ENCODE measurements at places on chromosomes 7 and 10. TPM values are rescaled to one million over a fixed set of nuclear protein-coding genes. Genes with fewer than 3 reads are reported as not detected.
A peak's percentile ranks its signal among the peaks of the same experiment; 100 is the strongest.

NXPH1 gene
- 0.27 TPM for total RNA-seq

DNA sequence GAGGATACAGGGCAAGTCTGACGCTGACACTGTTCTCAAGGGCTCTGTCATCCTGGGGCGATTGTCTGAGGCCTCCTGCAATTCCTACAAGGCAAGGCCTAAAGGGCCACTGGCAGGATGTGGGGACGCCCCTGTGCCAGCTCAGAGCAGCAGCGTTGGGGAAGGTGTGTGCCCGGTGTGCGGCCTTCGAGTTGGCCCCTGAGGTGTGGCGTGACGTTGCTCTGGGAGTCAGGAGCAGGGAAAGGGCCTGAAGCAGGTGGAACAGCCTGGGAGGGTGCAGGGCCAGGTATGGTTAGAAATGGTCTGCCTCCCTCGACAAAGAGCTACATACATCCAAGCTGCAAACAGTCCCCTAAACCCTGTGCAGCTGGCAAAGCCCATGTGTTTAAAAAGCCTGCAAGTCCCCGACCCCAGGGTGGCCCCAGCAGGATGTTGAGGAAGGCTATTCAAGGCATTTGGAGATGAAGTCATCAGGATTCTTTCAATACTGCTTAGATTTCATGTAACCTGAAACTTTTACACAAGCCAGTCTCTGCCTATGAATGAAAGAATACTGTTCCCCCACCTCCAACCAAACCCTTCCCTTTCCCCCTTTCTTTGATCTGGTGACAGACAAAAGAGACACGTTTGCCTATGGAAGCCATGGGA, 142.5 kb upstream of the TNS3 start:
- no peaks in the 10 kb centered on the region for H3K27me3 ChIP-seq
- no peaks in the 10 kb centered on the region for H3K36me3 ChIP-seq
- H3K4me1 ChIP-seq, result peaks cover 17% of the 10 kb centered on the region

- H3K27ac ChIP-seq, result peak overlapping the region; percentile 100
- peaks cover 38% of the 10 kb centered on the region for H3K36me3 ChIP-seq
These were observed 3.5 kb downstream of the FGFR2 start for GRCh38 chr10:121594623-121595350.

MBL2 gene
- total RNA-seq, result not detected

GRCh38 chr10:35898716-35899440, 256.8 kb upstream of the FZD8 start:
- 0 out of 2 replicates have a peak, but pooled peaks cover 2% of the 10 kb centered on the region for H3K36me3 ChIP-seq
- no peak overlapping the region for H3K27ac ChIP-seq
- H3K4me3 ChIP-seq, result no peak overlapping the region
- H3K27me3 ChIP-seq, result no peaks in the 10 kb centered on the region

- H3K36me3 ChIP-seq, result no peaks in the 10 kb centered on the region
- H3K27me3 ChIP-seq, result no peaks in the 10 kb centered on the region
- H3K4me1 ChIP-seq, result 0 out of 2 replicates have a peak, but pooled peaks cover 3% of the 10 kb centered on the region
- no peak overlapping the region for H3K27ac ChIP-seq
- DNase-seq, result no peak
- H3K4me3 ChIP-seq, result no peak overlapping the region
These were observed 108.1 kb downstream of the BMPER start for GRCh38 chr7:34013421-34013820.

DNA sequence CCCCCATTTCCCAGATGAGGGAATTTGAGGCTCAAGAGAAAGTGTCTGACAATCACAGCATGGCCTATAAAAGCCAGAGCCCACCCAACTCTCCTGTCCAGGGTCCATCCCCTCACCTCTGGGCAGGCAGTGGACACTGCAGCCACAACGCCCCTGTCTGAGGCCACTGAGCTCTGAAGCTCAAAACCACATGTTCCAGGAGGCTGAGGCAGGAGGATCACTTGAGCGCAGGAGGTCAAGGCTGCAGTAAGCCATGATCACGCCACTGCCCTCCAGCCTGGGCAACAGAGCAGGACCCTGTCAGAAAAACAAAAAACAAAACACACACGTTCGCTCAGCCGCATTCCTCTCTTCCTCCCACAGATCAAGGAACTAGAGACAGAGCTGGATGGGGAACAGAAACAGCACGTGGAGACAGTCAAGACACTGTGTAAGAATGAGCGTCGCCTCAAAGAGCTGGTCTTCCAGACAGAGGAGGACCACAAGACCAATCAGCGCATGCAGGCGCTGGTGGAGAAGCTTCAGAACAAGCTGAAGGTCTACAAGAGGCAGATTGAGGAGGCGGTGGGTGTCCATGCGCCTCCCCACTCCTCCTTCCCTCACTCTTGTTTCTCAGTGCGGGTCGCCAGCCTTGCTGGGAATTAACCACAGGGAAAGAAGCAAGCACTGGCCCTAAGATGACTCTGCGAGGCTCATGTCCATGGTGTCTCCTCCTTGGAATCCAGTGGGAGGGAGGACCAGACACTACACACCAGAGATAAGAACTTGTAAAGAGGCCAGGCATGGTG, 20.0 kb upstream of the ARPC1A start:
- peaks cover 3% of the 10 kb centered on the region for H3K36me3 ChIP-seq
- no peak overlapping the region for H3K27ac ChIP-seq
- H3K27me3 ChIP-seq, result no peaks in the 10 kb centered on the region
- DNase-seq, result no peak
- H3K4me3 ChIP-seq, result no peak overlapping the region

LEP gene
- total RNA-seq, result not detected

- no peak for DNase-seq
- no peak overlapping the region for H3K27ac ChIP-seq
- H3K36me3 ChIP-seq, result no peaks in the 10 kb centered on the region
- H3K4me1 ChIP-seq, result peaks cover 40% of the 10 kb centered on the region
These were observed 147.2 kb downstream of the TMEM178B start for GRCh38 chr7:141221007-141221612.

GRCh38 chr7:92336662-92337340, 91.0 kb downstream of the ANKIB1 start:
- H3K4me3 ChIP-seq, result no peak overlapping the region
- peaks cover 4% of the 10 kb centered on the region for H3K4me1 ChIP-seq
- DNase-seq, result no peak
- peak overlapping the region; percentile 54 for H3K27ac ChIP-seq
- no peaks in the 10 kb centered on the region for H3K27me3 ChIP-seq

DNA sequence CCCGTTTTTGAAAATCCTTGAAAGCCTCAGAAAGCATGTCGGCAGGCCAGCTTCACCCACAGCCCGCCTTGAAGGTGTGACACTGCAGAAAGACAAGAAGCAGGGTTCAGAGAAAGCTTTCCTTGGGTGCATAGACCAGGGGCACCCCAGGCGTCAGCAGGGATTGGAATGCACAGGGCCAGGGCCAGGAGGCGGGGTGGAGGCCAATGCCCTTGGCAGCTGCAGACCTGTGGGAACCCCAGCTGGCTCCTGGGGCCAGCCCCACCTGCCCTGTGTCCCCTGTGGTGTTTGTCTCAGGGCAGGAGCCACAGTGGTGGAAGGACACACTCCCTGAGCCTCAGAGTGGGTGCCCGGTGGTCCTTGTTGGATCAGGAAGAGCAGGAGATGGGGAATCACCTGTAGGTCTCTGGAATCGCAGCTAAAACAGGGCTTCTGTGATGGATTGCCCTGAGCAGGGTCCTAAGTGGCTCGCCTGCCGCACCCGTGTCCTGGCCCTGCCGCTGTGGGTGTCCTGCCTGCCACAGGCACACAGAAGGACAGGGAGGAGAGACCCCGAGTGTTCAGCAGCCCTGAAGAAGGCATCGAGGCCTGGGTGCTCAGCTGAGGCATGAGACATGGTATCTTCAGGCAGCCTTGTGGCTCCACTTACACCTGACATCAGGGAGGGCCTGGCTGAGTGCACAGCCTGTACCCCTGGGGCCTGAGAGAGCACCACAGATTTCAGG, 32.5 kb downstream of the ANXA8 start:
- DNase-seq, result no peak
- H3K36me3 ChIP-seq, result no peaks in the 10 kb centered on the region
- no peak overlapping the region for H3K27ac ChIP-seq
- H3K27me3 ChIP-seq, result no peaks in the 10 kb centered on the region
- peaks cover 4% of the 10 kb centered on the region for H3K4me1 ChIP-seq

GRCh38 chr7:71311576-71311975, 179.6 kb downstream of the GALNT17 start:
- H3K4me1 ChIP-seq, result peaks cover 49% of the 10 kb centered on the region
- H3K4me3 ChIP-seq, result no peak overlapping the region
- no peak overlapping the region for H3K27ac ChIP-seq
- H3K27me3 ChIP-seq, result no peaks in the 10 kb centered on the region

TASOR2 gene
- total RNA-seq, result 54.5 TPM

- no peak for DNase-seq
- H3K27ac ChIP-seq, result 0 out of 2 replicates have a peak overlapping the region, but pooled peaks have one; percentile 36
These were observed 10.7 kb downstream of the LZTS2 start for GRCh38 chr10:101010329-101010728.

GRCh38 chr7:142375710-142376313, 118.0 kb upstream of the PRSS58 start:
- peak overlapping the region; percentile 22 for H3K27ac ChIP-seq
- H3K4me3 ChIP-seq, result no peak overlapping the region
- DNase-seq, result peak; percentile 81
- peaks cover 3% of the 10 kb centered on the region for H3K27me3 ChIP-seq
- H3K4me1 ChIP-seq, result peaks cover 20% of the 10 kb centered on the region

GRCh38 chr10:89829887-89830269, 128.5 kb downstream of the KIF20B start:
- H3K27me3 ChIP-seq, result no peaks in the 10 kb centered on the region
- H3K4me3 ChIP-seq, result no peak overlapping the region
- H3K4me1 ChIP-seq, result no peaks in the 10 kb centered on the region
- no peaks in the 10 kb centered on the region for H3K36me3 ChIP-seq

- H3K36me3 ChIP-seq, result peaks cover 8% of the 10 kb centered on the region
- DNase-seq, result no peak
- peak overlapping the region; percentile 64 for H3K27ac ChIP-seq
- H3K4me3 ChIP-seq, result no peak overlapping the region
- H3K27me3 ChIP-seq, result no peaks in the 10 kb centered on the region
These were observed 53.5 kb downstream of the DENND11 start for GRCh38 chr7:141648276-141649114.
